Stimulated activated naive CD8-positive, alpha-beta T cell treated with anti-CD3 and anti-CD28 coated beads, Interleukin-15, amount 100 ng/mL, for 72 hours (primary cell): ENCODE measurements at places on chromosomes 4 and X.

- no peak for DNase-seq
Observed at GRCh38 chrX:122115604-122116003, 1068.2 kb downstream of the GLUD2 start.

DNA sequence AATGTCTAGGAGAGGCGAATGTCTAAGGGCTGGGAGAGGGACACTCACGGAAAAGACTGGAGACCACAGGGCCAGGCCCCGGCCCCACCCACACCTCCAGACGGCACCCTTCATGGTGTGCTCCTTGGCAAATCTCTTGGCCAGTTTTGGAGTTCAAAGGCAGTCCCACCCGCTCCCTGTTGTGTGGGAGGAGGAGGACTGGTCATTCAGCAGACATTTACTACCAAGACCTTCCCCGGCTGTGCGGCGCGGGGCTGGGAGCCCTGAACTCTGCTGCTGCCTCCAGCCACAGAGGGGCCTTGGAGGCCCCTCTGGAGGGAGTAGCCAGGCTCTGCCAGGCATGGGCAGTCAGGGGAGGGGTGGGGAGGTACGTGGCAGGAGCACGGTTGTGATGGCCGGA lies 8.7 kb upstream of the TBC1D14 start:
- no peak for DNase-seq

DNA sequence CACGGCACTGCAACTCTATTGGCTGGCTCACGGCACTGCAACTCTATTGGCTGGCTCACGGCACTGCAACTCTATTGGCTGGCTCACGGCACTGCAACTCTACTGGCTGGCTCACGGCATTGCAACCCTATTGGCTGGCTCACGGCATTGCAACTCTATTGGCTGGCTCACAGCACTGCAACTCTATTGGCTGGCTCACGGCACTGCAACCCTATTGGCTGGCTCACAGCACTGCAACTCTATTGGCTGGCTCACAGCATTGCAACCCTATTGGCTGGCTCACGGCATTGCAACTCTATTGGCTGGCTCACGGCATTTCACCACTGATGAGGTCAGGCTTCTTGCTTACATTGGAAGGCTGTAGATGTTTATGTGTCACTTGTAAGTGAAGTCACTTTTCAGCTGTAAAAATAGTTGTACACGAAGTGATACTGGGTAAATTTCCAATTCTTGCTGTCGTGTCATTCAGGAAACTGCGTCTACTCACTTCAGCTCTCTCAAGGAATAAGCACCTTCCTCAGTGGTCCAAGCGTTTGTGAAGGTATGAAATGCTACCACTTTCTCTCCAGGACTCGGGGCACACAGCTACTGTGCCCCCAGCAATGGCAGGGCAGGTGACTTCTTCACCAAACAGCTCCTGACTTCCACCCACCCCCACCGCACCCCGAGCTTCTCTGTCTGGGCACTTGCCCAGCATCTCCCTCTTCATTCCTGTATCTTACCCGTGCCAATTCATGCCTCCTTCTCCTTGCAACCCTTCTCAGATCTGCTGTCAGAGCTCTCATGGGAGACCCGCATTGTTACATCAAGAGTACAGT lies 141.3 kb downstream of the AFAP1 start:
- DNase-seq, result no peak

GRCh38 chr4:158811704-158812103 lies 42.9 kb downstream of the FNIP2 start:
- no peak for DNase-seq
